ENCODE measurements at places on chromosomes 4 and X. TPM values are rescaled to one million over a fixed set of nuclear protein-coding genes. Genes with fewer than 3 reads are reported as not detected.

TIGD4 gene
- total RNA-seq = 0.83 TPM

PLA2G12A gene
- 16.4 TPM for total RNA-seq

ATOH1 gene
- not detected for total RNA-seq

SLC4A4 gene
- 0.86 TPM for total RNA-seq

- H3K36me3 ChIP-seq = no peaks in the 10 kb centered on the region
- peak overlapping the region; percentile 87 for H3K27ac ChIP-seq
- peaks cover 7% of the 10 kb centered on the region for H3K4me1 ChIP-seq
- no peak for DNase-seq
- peak overlapping the region; percentile 87 for H3K4me3 ChIP-seq
- no peaks in the 10 kb centered on the region for H3K27me3 ChIP-seq
Observed at GRCh38 chrX:38221391-38221929, 789 bp upstream of the SRPX start.

- no peaks in the 10 kb centered on the region for H3K4me1 ChIP-seq
- no peak overlapping the region for H3K4me3 ChIP-seq
- H3K27ac ChIP-seq = no peak overlapping the region
- H3K36me3 ChIP-seq = no peaks in the 10 kb centered on the region
- DNase-seq = no peak
- no peaks in the 10 kb centered on the region for H3K27me3 ChIP-seq
Observed at GRCh38 chr4:24603343-24603742, 19.0 kb upstream of the DHX15 start.

DNA sequence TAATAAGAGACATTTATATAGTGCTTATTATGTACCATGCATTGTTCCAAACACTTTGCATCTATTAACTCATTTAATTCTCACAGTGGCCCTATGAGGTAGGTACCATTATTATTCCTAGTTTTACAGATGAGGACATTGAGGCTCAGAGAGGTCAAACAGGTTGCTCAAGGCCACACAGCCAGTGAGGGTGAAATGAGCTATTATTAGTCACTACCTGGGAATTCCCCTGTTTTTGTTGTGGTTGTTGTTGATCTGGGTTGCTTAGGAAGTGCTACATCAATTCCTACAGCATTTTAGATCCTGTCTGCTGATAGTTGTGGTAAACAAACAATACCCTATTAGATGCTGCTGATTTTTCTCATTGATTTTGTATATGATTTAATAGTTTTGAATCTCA, 41.2 kb downstream of the APLN start:
- H3K4me1 ChIP-seq = no peaks in the 10 kb centered on the region
- H3K36me3 ChIP-seq = no peaks in the 10 kb centered on the region
- no peak overlapping the region for H3K4me3 ChIP-seq
- no peak for DNase-seq
- H3K27ac ChIP-seq = no peak overlapping the region

- no peaks in the 10 kb centered on the region for H3K27me3 ChIP-seq
- no peak overlapping the region for H3K27ac ChIP-seq
- H3K36me3 ChIP-seq = no peaks in the 10 kb centered on the region
Observed at GRCh38 chrX:10631416-10632145, 11.2 kb upstream of the MID1 start.

DNA sequence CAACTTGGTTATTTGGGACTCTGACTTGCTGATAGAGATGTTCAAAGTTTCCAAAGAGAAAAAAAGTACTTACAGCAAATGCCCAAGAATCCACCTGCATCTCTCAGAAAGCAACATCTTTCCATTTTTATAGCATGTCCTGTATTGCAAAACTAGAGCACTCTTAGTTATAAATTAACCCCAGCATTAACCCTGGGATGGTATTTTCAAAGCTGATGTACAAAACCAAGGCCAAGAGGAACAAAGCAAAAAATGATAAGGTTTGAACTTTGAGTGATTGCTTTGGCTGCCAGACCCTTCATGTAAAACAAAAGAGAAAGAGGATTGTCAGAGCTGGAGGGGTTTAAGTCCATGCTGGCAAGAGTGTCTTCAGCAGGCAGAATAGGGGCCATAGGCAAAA, at the start of gene SERPINA7:
SERPINA7 (minus strand) TSS at position 103 of the 400 bp plus-strand sequence. CDS start 1,669 bp downstream, outside the sequence.
- DNase-seq = no peak
- no peak within 1 kb of the TSS for H3K4me3 ChIP-seq
- no peaks in the 10 kb centered on the region for H3K4me1 ChIP-seq
- no peaks in the 10 kb centered on the region for H3K36me3 ChIP-seq

DNA sequence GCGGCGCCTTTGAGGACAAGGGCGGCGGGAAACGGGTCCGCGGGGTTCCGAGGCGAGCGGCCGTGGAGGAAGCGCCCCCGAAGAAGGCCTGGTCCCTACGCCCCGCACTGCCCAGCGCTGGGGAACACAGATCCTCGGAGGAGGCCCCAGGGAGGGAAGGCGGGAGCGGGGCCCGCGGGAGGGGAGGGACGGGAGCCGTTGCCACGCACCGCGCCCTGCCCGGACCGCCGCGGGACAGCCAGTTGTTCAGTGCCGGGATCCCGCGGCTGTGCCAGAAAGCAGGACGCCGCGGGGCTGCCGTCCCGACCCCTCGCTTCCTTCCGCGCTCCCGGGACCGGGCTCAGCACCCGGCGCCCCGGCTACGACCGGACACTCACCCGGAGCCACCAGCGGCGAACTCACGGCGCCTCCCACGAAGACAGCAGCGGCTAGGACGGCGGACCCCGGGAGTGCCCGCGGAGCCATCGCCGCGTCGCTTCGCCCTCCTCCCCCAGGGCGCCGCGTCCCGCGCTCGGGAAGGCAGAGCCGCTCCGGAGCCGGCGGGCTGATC, 278 bp downstream of the RELL1 start:
- H3K27me3 ChIP-seq = peaks cover 4% of the 10 kb centered on the region
- H3K27ac ChIP-seq = peak overlapping the region; percentile 56
- DNase-seq = peak; percentile 67
- no peaks in the 10 kb centered on the region for H3K36me3 ChIP-seq
- peaks cover 12% of the 10 kb centered on the region for H3K4me1 ChIP-seq

- H3K36me3 ChIP-seq = no peaks in the 10 kb centered on the region
- DNase-seq = no peak
- no peaks in the 10 kb centered on the region for H3K4me1 ChIP-seq
- no peak overlapping the region for H3K4me3 ChIP-seq
- peaks cover 4% of the 10 kb centered on the region for H3K27me3 ChIP-seq
- no peak overlapping the region for H3K27ac ChIP-seq
Observed at GRCh38 chrX:40299641-40300046, 201.9 kb upstream of the BCOR start.
